ENCODE measurements at places on chromosomes 2 and 18.
A peak's percentile ranks its signal among the peaks of the same experiment; 100 is the strongest.

- DNase-seq = no peak
Observed at GRCh38 chr2:136128366-136128765, 10.4 kb upstream of the CXCR4 start.

GRCh38 chr2:30781451-30781850 lies 25.8 kb downstream of the CAPN13 start:
- no peak for DNase-seq

DNA sequence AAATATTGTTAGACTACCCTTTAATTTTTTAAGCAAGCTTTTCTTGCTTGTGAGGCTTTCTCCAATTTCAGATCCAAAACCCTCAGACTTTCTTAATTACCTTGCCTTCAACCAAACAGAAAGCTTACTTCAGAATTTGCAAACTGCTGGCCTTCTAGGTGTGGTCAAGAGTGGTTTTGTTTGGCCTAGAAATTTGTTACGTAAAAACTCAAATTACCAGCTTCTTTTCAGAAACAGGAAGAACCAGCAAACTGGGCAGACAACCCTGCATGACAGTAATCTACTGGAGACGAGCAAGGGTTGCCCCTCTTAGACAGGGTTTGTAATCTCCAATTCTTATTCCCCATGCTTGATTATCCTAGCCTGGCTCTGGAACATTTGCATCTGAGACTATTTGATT lies 27.1 kb downstream of the SRBD1 start:
- no peak for DNase-seq

GRCh38 chr2:239791526-239792404 lies 233.4 kb downstream of the NDUFA10 start:
- DNase-seq = peak; percentile 45

- DNase-seq = no peak
Observed at GRCh38 chr2:218082586-218083351, 13.7 kb downstream of the RUFY4 start.
